ENCODE measurements at places on chromosomes 5 and 9.

- no peak for DNase-seq
These were observed 32.3 kb downstream of the ACOT12 start for GRCh38 chr5:81361600-81361999.

DNA sequence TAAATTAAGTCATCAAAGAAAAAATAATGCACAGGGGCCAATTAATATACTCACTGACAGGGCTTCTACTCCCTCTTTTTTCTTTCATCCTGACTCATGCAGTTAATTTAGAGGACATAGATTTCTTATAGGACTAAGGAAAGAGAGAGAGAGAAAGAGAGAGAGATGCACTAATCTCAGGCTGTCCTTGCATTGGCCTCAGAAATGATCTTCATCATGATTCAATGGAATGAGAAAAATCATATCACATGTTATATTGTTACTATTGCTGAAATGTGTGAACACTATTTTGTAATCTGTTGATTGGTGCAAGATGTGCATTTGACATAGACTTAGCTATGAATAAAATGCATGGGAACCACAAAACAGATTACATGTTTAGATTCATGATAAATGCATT is 608.3 kb upstream of the NUDT12 start:
- no peak for DNase-seq

DNA sequence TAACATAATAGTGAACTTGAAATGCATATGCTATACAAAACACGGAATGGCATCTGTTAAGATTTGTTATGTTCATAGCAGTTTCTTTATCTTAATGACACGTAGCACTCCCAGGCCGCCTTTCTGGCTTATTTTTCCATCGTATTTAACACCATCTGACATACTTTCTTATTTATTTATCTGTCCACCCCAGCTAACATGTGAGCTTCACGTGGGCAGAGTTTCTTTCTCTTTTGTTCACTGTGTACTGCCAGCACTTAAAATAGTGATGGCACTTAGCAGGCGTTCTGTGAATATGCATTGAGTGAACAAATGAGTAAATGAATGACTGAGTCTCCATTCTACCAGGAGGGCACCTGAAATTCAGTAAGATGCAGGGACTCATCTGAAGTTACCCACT is 29.4 kb upstream of the SYNPO start:
- DNase-seq: no peak

GRCh38 chr5:106127985-106128384 is 1542.8 kb downstream of the EFNA5 start:
- no peak for DNase-seq

DNA sequence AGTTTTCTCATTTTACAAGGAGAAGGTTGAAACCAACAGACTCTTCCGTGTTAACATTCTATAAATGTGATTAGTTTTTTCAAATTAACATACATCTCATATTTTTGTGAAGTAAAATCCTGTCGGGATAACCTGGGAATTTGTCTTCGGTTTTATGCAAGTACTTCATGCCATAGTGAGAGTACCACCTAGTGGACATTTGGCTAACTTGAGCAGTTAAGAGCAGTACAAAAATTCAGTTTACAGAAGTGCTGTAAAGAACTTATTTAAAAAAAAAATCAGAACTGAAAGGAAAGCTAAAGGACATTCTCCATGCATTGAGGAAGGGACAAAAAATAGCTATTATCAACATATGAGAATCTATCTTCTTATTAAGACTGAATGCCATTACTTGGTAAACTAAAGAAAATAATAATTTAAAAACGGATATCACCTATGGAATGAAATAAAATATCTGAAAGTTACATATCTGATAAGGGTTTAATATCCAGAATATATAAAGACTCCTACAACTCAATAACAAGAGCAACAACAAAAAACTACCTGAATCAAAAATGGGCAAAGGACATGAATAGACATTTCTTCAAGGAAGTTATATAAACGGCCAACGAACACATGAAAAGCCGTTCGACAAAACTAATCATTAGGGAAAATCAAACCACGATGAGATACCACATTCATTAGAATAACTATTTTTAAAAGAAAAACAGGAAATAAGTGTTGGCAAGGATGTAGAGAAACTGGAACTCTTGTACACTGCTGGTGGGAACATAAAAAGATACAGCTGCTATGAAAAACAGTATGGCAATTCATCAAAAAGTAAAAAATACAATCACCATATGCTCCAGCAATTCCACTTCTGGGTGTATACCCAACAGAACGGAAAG is 117.0 kb upstream of the GNA14 start:
- peak; percentile 45 for DNase-seq

DNA sequence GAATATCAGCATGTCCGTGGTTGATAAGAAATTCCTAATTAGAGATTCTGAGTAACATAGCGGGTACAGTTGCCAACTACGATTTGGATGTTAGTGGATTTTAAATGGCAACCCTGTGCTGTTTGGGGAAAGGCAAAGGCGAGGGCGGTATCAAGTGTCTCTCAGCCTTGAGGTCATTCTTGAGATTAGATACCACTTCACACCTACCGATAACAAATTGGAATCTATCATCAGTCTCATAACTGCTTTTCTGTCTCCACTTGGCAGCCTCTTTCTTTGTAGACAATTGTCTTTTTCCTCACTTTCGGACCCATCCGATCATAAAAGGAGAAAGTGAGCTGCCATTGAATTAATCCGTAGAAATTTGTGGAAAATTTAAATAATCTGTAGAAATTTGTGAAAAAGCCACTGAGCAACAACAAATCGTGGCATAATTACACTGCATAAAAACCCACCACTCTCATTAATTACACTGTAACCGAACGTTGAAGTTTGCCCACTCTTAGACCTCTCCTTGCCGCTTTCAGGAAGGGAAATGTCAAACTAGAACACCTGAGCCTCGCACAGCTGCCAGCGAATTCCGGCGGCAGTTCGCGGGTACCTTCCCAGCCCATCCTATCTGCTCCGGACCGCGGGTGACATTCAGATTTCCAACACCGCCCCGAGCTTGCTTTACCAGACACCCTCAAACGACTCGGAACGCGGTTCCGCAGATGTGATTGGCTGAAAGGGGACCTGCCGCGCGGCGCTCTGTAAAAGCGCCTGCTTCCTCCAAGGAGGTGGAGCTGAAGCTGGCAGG is 849 bp upstream of the RGMB start:
- DNase-seq: no peak

Measured in MV-4-11 (cell line).